ENCODE measurements at places on chromosomes 6 and 20.

DNA sequence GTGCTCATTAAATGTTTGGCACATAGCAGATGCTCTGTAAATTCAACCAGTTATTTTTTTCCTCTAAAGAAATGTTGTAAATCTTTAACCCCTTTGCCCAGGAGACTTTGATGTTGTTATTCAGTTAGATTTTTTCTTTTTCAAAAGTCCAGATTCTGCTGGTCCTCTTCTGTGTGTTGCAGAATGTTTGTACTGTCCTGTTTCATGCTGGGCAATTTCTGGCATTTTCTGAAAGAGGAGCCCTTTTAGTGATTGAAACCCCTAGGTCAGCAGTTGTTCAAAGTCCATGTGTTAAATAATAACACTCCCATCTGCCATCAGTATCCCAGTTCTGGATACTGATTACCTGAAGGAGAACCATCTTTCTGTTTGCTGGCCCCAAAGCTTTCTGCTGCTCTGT lies 1.3 kb upstream of the SLC17A1 start:
- DNase-seq, result no peak

DNA sequence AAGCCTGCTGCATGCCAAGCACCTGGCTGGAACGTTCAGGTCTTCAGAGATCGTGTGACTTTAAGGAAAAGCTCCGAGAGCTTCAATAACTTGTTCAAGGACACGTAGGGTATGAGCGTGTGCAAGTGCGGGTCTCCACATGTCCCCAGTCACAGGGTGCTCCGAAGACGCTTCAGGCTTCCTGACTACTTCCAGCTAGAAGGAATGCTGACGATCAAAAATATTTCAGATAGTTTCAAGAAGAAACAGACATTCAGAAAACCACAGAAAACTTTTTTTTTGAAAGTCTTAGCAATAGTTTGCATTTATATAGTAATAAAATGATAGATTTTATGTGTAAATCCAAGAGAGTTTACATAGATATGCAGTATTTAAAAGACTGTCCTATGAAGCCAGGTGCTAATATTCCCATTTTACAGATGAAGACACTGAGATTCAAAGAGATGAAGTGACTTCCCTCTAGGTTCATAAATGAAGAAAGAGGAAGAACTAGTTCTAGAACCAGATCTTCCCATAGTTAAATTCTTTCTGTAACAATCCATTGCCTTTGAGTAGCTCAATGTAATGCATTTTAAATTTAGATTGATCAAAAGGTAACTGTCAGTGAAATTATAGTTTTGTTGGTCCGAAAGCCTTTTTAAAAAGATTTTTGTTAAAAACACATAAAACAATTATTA lies 247.6 kb downstream of the MYLK4 start:
- no peak for DNase-seq

GRCh38 chr6:136553166-136553787 lies 3.1 kb upstream of the MAP7 start:
- no peak for DNase-seq

GRCh38 chr6:159973406-159973805 lies 4.5 kb downstream of the IGF2R start:
- DNase-seq, result peak; percentile 29

DNA sequence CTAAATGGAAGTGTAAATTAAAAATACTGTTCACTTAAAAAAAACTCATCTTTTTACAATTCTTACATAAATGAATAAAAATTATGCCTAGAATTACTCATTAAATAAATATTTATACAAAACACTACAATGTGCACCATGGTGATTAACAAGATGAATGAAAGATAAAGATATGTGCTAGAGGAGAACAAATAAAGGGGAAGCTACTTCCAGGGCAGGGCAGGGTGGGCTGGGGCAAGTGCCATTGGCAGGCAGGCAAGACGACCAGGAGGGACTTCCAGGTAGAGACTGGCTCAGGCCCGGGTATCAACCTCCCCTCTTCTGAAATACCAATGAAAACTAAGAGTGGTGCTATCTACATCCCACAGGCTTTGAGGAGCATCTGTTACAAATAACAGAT lies 20.4 kb downstream of the PREP start:
- DNase-seq, result no peak

- DNase-seq, result no peak
These were observed 85.9 kb downstream of the SMLR1 start for GRCh38 chr6:130913120-130913519.

GRCh38 chr20:53891306-53891894 lies 179.0 kb downstream of the BCAS1 start:
- no peak for DNase-seq

DNA sequence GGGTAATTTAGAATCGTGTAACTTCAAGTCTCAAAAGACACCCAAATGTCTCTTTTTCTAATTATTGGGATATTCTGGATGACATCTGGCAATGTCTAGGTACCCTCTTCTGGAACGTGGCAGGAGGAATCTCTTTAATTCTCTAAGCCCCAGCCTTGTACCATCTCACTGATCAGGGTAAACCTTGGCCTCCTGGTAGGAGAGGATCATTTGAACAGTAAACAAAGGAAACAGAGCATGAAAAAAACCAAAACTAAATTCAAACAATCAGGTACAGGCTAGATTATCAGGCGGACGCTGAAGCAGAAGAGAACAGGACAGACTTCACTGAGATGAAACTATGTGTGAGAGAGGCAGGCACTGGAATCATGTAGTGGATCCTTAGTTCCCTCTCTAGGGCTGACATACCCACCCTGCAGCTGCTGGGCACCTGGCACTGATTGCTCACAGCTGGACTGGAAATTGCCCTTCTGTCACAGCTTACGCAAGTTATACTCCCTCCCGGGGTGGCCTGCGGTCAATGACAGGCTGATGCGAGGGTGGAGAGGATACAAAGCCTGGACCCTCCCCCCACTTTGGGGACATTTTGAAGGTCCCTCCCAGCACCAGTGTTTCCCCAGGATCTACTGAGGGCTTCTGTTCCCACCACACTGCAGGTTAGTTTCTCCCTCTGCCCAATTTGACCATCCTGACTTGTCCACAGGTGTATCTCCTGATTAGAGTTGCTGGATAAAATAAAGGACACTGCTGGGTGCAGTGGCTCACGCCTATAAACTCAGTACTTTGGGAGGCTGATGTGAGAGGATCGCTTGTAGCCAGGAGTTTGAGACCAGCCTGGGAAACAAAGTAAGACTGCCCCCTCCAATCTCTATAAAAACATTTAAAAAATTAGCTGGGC lies 20.6 kb upstream of the ZBTB24 start:
- DNase-seq, result no peak

- no peak for DNase-seq
These were observed 60.5 kb upstream of the VGLL2 start for GRCh38 chr6:117204903-117205302.

- DNase-seq, result peak; percentile 57
These were observed 113.5 kb upstream of the PHACTR1 start for GRCh38 chr6:12602951-12603672.

- DNase-seq, result no peak
These were observed 330.5 kb downstream of the THBS2 start for GRCh38 chr6:168923171-168923570.

GRCh38 chr20:37349517-37350491 lies 3.9 kb downstream of the SRC start:
- no peak for DNase-seq

DNA sequence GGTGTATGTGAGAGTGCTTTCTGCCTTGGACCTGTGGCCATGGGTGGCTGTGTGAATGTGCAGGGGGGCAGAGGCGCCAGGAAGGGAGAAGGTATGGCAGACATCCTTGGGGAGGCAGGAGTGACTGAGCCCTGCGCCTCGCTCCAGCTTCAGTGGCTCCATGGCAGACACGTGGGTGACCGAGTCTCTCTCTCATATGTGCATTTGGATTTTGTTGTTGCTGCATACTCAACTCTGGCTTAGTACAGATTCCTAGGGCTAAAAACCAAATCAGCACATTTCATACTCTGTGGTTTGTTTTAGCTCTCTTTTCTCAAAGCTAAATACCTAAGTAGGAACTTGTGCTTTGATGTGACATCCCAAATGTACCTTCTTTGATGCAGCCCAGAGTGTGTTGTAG lies 97.6 kb downstream of the DTD1 start:
- DNase-seq, result no peak

- no peak for DNase-seq
These were observed 112.0 kb downstream of the CDK19 start for GRCh38 chr6:110703010-110703905.

DNA sequence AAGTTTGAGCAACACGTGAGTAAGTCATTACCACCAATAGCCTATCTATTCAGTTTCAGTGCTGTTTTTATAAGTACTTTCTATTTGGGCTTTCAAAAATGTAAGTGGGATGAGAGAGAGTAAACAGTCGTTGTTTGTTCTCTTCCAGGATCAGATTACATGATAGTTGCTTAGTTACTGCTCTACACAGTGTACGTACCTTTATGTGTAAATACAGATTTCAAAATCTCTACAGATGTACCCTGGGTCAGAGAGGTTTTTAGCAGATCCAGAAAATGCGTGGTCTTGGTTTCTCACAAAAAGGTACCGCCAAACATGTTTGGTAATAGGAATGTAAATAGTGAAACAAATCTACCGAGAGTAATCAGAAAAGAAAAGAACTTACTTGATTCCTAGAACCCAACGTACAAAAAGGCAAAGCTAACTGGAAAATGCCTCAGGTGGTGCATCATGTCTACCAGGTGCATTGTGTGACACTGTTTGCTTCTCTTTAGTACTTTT lies 421.1 kb downstream of the BCKDHB start:
- peak; percentile 35 for DNase-seq

DNA sequence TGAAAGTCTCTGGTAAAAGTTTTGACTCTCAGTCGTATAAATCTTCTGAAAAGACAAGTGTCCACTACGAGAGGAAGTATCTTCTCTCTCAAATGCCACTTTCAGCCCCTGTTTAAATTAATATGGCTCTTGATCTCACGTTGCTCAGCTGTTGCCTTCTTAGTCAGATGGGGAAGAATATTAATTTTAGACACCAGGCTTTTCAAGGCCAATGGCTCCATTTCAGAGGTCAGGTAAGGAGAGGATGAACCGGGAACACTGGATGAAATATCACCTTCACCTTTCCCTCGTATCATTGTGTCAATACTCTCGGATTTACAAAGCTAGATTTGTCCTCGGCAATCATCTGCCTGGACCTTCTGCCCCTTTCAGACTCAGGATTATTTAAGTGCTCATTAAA lies at the start of gene MYLK4:
Gene MYLK4, minus strand, starts transcription at position 91 of the 400 bp plus-strand sequence. CDS start 1,628 bp downstream, outside the sequence.
- DNase-seq, result no peak

DNA sequence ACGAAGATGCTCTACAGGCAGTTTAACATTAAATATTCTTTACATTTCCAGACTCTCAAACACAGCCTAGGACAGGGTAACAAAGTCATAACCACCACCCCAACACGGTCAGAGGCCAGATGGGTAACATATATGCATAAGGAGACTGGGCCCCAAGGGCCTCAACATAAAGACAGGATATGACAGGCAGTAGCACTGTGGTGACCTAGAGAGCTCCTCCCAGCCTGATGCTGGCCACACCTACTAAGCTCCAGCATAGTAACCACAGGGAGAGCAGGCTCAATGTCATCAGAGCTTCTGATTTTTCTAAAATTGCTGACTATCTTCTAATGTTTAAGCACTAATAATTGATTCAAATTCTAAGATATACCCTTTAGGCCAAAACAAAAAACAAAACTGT lies 21.7 kb downstream of the SMLR1 start:
- DNase-seq, result no peak
